Adrenal gland (tissue), 19 donors: ENCODE measurements at places on chromosomes 6 and 20.
A peak's percentile ranks its signal among the peaks of the same experiment; 100 is the strongest.

DNA sequence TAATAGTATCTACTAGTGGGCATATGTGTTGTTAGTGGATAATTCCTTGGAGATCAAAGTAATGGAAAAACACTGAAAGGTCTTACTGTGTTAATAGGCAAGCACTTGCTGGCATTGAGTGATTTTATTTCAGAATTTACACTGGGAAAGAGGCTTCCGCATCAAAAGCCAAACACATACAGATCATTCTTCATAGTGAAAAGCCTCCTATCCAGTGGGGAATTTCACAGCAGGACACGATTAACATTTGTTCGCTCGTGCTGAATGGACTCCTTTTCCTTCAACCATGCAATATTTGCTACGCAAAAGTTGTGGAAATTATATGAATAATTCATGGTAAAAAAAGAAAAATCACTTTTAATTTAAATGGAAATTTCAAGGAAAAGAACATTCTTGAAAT lies 26.4 kb downstream of the GABRR1 start:
- DNase-seq, result no peak

- DNase-seq, result no peak
These were observed 83.8 kb downstream of the FOXF2 start for GRCh38 chr6:1473166-1473565.

DNA sequence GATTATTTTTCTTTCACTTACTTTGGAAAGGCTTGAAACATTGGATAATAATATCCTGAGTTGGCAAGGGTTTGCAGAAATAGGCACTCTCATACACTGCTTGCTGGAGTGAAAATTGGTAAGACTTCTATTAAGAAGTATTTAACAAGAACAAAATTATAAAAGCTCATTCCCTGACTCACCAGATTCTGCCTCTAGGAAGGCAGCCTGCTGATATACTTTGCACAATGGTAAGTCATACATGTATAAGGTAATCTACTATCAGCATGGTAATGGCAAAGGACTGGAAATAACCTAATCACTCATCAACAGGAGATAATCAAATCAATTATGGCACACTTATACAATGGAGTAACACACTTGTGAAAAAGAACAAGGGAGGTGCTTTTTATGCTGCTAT lies 85.8 kb downstream of the PLCG1 start:
- DNase-seq, result no peak

DNA sequence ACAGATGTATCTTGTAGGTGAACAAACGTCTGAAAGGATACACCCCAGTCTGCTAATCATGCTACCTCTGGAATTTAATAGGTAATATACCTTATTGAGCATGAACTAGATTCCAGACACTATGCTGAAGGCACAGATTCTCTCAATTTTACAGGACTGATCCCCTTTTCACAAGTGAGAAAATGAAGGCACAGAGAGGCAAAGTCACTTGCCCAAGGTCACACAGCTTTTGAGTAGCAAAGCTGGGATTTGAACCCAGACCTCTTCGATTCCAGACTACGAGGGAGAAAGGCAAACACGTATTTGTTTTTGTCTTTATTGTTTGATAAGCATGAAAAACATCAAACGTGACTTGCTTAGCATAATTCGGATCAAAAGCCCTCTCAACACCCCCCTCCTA lies 34.4 kb upstream of the PMEPA1 start:
- DNase-seq, result no peak

DNA sequence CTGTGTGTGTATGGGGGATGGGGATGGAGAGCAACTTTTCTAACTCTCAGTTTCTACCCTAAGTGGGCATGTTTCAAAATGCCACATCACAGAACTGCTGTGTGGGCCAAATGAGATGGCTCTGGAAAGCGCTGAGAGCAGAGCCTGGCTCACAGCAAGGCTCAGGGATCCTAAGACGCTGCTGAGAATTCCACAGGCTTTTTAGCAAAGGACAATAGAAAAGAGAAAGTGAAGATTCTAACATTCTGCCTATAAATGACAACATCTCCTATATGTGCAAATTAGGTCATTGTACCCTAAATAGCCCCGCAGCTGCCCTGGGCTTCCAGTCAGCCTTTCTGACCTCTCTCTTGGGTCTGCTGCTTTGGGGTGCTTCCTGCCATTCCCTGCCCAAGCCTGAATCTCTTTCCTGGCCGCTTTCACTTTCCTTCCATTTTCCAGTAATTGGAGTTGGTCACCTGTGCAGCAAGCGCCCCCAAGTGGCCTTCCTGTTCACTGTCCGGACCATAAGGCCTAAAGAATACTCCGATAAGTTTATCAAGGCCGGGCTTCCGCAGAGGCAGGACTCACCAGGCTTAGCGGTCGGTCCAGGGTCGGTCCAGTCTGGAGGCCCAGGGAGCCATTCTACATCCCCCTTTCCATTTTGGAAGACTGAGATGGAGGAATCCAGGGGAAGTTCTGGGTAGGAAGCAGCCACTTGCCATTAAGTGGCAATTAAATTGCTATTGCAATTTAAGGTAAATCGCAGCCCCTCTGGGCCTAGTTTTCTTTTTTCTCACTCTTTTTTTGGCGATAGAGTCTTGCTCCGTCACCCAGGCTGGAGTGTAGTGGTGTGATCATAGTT lies 6.7 kb upstream of the DDR1 start:
- peak; percentile 93 for DNase-seq

GRCh38 chr6:144811140-144811539 lies 526.0 kb downstream of the UTRN start:
- peak; percentile 24 for DNase-seq

DNA sequence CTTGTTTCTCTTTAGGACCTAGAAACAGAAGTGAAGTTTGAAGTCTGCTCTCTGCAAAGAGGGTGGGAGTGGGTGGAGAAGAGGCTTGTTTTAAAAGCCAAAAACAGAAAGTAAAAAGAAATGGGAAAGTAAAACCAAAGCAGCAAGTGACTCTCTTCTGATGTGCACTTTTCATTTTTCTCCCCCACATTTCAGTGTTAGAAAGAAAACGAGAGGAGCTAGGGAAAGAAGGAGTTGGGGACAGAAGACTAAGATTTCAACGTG lies 1.3 kb downstream of the C6orf141 start:
- DNase-seq, result no peak

DNA sequence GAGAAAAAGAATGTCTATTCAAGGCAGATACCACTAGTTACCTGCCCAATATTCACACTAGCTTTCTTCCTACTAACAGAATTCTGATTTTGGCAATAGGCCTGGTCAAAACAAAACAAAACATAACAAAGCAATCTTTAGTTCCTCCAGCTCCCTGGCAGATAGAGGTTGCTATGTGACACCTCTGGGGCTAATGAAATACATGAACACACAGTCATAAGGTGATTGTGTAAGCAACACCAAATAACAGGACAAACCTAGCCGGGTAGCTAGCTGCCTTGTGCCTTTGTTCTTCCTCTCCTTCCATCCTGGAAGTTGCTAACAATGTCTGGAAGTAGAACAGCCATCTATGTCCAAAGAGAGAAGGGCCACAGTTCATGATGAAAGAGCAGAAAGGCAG lies 6.0 kb upstream of the HMGN3 start:
- no peak for DNase-seq

DNA sequence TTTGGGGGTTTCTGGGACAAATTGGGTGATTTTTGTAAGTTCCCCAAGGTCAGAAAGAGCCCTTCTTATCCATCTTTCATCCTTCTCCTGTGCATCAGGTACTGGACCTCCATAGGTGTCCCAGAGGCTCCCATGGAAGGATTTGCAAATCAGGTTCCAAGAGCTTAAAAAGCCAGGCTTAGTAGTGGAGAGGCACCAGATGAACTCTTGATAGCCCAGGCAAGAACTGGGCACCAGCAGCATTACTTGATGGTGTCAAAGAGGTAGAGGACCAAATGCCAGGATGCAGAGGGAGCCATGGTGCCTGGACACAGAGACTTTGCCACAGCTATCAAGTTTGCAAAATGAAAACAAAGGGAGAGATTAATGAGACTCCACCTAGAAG lies 20.9 kb upstream of the TRAM2 start:
- no peak for DNase-seq

DNA sequence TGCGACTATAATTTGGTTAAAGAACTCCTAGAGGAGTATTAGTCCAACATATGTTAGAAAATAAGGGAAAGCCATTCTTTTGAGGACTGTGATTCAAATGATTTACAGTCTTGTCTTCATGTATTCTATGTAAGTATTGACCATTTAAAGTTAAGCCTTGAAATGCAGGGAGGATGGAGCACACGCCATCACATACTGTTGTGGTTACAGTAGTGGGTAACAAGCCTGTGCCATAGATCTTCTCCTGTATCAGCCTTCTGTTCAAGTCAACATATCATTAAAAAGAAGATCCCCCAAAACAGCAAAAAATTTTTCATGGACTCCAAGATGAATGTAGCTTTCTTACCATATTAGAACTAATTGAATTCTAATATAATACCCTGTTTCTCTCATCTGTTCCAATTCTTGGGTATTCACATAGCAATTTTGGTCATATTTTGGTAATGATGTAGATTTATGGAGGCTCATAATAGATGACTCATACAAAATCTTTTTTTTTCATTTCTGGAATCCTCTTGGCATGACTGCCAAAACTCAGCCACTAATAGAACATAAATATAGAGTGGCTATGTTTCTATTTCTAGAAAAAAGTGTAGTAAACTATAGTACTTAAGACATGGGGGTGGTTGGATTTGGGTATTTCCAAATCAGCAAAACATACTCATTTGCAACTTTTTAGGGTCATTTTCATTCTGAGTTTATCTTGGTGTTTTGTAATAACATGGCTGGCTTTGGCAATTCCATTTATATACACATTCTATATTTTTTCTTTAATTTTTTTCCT lies 413.5 kb downstream of the BCKDHB start:
- no peak for DNase-seq

GRCh38 chr6:84228198-84228543 lies 728 bp upstream of the CEP162 start:
- no peak for DNase-seq

- peak; percentile 37 for DNase-seq
These were observed 242.9 kb downstream of the CDC5L start for GRCh38 chr6:44630125-44631028.

- DNase-seq, result no peak
These were observed 41.8 kb downstream of the CYP24A1 start for GRCh38 chr20:54131675-54132611.

GRCh38 chr20:10708351-10709185 lies 34.8 kb upstream of the JAG1 start:
- no peak for DNase-seq

GRCh38 chr6:170535004-170535403 lies 18.1 kb downstream of the PSMB1 start:
- no peak for DNase-seq

GRCh38 chr20:63896264-63897105 lies 1.6 kb downstream of the DNAJC5 start:
- peak; percentile 71 for DNase-seq

- DNase-seq, result peak; percentile 56
These were observed 56.8 kb downstream of the KCNS1 start for GRCh38 chr20:45044084-45044573.
